Memory B cell (primary cell): ENCODE measurements at places on chromosomes 2 and 18.

DNA sequence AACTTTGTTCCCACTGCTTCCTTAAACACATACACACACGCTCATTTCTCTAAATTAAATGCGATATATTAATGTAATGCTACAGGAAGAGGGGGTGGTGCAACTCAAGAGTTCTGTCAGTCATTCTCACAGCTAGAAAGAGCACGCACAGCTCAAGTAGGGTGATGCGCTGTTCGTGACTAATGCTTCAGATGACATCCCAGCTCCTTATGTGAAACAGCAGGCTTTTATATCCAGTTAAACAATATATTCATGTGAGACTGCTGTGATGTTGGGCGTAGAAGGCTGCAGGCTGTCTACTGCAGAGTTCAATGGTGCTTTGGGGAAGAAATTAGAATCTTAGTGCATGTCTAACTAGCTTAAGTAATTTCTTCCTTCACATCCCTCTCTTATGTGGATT lies 912.6 kb upstream of the FSHR start:
- no peak for DNase-seq

DNA sequence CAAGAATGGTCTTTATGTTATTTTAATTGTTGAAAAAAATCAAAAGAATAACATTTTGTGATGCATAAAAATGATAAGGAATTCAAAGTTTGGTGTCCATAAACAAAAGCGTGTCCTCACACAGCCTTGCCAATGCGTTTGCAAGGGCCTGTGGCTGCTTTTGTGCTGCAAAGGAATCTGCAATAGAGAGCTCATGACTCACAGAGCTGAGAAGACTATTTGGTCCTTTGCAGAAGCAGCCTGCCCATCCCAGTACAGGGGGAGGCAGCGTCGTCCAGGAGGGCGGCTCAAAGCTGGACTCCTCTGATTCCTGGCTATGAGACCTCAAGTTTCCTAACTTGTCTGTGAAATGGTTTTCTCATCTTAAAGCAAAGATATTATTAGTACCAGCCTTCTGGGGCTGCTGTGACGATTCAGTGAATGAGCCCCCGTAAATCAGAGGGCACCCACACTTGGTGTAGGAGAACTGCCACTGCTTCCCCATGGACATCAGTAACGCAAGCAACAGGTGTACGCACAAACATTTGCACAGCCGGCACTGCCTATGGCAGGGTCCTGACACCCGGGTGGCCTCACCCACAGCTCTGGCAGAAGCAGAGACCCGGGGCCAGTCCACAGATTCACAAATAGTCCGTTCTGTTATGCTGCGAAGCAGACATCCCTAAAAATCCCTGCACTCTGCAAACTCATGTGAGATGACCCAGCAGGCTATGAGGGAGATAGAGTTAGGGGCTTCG lies 70.6 kb upstream of the ASAP2 start:
- DNase-seq: no peak

GRCh38 chr2:46162329-46163097 lies 134.7 kb upstream of the EPAS1 start:
- DNase-seq: no peak

DNA sequence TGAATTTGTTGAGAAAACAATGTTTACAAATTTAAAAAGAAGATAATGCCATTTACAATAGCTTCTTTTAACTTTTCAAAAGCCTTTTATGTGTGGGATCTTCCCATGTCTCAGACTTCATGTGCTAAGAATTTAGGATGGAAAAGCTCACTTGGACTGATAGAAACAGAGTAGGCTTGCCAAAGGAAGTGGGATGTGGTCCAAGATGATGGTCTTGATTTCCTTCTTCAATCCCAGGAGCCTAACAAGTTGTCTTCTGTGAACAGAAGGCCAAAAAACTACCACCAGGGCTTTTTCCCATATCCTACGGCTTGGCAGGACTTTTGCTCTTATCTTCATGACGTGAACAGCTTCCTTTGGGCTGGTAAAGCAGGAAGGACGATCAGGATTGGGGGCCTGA lies 9.5 kb downstream of the CXCR4 start:
- DNase-seq: no peak

DNA sequence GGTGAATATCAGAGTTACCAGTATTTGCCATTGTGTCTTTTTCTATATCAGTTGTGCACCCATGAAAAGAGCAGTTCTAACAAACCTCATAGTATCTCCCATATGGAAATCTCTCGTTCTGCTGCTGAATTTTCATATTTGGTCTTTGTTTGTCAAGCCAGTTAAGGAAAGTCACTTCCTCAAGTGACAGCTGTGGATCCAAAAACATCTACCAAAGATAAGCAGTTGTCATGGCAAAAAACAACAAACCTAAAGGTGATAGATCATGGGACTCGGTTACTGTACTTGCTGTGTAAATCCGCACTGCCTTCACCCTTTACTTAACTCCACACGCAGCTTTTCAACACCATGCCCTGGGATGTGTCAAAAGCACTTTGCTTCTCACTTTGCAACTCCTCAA lies 17.3 kb downstream of the BMP10 start:
- no peak for DNase-seq

DNA sequence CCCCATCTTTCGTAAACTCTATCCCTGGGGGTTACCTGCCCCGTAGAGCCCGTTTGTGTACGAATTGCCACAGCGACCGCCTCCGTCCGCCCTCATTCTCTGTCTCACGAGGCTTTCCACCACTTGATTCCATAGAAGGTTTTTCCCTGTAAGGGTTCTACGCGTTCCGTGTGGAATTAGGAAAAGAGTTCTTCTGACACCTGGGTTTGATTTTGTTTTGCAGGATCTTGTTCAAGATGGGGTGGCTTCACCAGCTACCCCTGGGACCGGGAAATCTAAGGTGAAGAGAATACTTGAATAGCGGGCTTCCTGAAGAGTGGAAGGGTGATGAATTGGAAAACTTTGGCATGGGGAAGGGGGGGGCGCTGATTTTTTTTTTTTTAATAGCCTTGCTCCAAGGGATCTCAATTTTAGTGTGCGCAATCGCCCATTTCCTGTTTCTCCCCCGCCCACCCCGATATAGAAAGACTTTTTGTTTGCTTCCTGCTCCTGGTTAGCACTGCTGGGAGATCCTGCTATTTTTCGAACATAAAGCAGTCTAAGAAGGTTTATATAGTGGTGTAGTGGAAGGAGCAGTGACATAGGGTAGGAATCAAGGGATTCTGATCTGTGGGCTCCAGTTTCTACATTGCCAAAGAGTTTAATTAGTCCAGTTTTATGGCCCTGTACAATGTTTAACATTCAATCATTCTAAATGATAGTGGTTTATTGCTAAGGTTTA lies 564 bp downstream of the GCC2 start:
- DNase-seq: peak; percentile 14

DNA sequence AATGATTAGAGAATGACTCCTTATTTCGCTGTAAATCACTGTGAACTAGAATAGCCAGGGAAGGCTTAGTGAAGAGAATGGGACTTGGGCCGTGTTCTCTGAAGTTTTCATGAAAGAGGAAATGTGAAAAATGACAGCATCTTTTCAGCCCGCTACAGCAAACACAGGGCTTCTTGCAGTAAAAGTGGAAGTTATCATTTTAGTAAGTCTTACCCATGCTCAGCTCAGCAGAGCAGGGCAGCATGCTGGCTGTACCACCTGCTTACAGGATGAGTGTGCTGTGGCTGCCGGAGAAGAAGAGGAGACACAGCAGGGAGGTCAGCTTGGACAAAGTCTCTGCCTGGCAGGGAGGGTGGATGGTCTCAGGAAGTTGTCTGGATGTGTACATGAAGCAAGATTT lies 300.7 kb upstream of the DLGAP1 start:
- DNase-seq: no peak

DNA sequence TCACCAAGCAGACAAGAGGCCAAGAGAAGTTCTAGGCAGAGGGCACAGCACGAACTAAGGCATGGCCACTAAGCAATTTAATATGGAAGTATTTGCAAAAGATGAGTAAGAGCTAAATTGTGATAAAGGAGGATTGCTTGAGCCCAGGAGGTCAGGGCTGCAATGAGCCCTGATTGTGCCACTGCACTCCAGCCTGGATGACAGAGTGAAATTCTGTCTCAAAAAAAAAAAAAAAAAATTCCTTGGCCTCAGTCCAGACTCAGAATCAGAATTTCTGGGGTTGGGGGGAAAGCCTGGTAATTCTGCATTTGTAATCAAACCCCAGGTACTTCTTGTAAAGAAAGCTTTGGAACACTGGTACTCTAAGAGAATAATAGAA lies 46.8 kb upstream of the RTN4 start:
- no peak for DNase-seq

GRCh38 chr2:63257473-63257872 lies 206.8 kb downstream of the OTX1 start:
- DNase-seq: no peak

- no peak for DNase-seq
Observed at GRCh38 chr18:9697121-9697520, 11.0 kb upstream of the RAB31 start.

DNA sequence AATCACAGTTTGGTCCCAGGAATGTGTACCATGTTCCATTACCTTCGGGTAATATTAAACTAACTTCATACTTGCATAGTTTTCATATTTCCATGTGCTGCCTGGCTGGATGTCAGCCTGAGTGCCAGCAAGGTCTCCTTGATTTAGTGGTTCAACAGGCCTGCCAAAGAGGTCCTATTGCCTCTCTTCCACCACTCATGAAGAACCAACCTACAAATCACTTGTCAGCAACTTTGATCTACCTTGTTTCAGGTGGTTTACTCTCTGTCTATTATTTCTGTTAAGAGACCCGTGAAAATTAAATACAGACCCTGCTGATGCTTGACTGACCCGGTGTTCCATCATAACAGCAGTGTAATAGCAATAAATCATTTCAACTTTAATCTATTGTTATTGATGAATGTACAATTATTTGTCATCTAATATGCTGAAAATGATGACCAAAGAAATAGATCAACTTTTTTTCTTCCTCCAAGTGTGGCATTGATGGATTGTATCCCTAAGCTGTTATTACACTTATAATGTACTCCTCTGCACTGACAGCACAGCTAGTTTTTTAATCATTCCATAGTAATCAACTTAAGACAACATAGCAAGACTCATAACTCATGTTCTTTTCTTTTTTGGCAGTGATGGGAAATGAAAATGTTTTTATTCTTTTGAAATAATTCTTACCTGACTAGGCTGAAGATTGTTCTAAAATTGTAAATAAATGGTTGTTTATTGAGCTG lies 1220.2 kb upstream of the ACVR2A start:
- DNase-seq: no peak

GRCh38 chr2:237429753-237430152 lies 15.8 kb upstream of the COL6A3 start:
- DNase-seq: no peak

DNA sequence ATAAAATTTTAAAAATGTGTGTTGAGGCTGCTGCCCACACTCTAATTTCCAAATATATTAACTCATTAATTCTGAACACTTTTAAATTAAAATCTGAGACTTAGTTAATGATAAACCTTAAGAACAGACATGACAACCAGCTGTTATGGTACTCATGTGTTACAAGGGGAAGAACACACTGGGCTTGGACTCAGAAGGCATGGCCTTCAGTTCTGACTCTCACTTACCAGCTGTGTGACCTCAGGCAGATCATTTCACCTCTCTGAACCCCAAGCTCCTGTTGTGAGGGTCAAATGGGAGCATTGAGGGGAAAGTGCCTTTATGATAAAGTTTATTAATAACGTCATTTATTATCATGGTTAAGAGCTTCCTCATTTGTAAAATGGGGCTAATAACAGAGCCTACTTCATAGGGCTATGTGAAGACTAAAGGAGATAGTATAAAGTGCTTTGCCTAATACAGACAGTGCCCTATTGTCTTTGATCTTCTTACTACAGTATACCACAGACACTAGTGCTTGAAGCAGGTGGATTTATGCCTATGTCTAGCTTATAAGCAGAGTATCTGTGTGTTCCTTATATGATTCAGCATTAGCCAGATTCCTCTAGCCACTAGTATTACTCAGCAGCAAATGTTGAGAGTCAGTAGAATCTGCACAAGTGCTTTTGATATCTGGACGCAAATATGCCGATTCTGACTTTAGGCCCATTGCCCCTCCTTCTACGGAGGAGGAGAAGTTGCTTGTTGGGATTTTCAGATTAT lies 99.6 kb downstream of the SGPP2 start:
- no peak for DNase-seq

- no peak for DNase-seq
Observed at GRCh38 chr2:104863468-104864279, 9.8 kb downstream of the POU3F3 start.

- DNase-seq: no peak
Observed at GRCh38 chr2:197952540-197953202, 148.3 kb downstream of the PLCL1 start.

GRCh38 chr2:121479882-121480522 lies 50.7 kb upstream of the RNU4ATAC start:
- no peak for DNase-seq

- DNase-seq: no peak
Observed at GRCh38 chr18:49802623-49803022, 10.7 kb downstream of the ACAA2 start.

- no peak for DNase-seq
Observed at GRCh38 chr2:145137211-145137610, 617.3 kb upstream of the ZEB2 start.

DNA sequence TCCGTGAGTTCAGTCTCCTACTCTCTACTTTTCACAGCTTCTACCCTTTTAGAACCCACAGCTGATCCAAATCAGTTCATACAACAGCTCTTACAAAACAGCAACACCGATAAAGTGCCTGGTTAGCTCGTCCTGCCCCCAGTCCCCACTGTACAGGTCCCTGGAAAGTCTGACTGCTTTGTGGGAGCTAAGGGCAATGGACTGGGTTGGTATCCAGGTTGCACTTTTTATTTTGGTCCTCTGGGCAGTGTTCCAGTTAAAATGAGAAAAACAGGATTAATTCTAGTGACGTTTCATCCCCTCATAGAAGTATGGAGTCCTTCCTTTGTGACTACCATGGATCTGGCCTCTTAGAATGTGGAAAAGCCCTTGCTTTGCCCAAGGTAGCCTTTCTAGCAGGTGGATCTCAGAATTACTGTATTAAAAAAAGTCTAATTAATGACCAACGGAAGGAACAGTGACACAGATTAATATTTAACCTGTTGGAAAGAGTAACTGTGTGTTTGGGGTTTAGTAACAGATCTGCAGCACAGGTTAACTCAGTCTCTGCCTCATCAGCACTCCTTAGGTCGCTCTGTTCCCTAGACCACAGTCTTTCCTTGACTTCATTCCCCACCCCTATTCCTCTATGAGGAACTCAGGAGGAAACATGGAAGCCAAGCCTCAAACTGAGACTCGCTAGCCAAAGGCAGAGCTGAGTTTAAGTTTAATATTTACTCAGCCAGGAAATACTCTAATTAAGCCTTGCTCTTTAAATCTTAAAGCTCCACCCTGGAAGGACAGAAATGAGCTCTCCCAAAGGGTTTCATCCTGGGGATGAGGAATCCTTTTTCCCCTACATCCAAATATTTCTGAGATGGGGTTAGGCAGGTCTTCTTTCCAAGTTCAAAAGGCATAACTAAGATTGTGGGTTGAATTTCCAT lies 52.8 kb upstream of the ITGA6 start:
- no peak for DNase-seq

DNA sequence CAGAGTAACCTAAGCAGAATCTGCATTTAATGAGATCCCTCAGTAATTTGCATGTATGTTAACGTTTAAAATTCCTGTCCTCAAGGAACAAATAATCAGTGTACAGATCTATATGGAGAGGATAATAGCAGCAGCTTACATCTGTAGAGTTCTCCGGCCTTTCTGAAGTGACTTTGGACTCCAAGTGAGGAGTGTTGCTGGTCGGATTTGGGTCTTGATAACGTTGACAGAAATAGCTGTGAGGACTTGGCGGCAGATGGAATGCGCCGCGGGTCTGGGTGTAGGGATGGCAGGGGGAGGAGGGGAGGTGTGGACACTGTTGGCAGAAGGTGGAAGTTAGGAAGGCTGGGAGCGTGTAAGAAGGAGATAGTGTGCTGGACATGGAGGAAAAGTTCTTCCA lies 170.9 kb upstream of the GATA6 start:
- no peak for DNase-seq

GRCh38 chr2:233263045-233263570 lies 11.6 kb downstream of the ATG16L1 start:
- no peak for DNase-seq
